NCI-H748 treated with DMSO at 0.1 percent for 48 hours (cell line): ENCODE measurements at places on chromosomes 5 and 9.

- no peak for DNase-seq
Measured at GRCh38 chr5:124878583-124879342, 132.3 kb upstream of the ZNF608 start.

DNA sequence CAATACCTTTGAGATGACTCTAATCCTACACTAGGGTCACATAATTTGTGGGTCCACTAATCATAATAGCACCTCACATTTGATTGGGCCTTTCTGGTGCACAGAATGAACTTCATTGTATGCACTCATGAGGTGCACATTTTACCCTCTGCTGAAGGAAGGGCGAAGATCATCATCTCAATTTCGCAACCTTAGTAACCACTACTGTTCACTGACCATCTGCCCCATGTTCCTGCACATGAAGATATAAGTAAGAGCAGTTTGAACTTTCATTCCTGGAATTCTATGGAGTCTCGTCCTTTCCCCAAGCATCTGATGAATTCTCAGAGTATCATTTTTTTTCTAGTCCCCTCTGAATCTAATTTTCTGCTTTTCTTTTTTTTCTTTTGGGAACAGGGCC is 21.2 kb downstream of the GAS1 start:
- no peak for DNase-seq

DNA sequence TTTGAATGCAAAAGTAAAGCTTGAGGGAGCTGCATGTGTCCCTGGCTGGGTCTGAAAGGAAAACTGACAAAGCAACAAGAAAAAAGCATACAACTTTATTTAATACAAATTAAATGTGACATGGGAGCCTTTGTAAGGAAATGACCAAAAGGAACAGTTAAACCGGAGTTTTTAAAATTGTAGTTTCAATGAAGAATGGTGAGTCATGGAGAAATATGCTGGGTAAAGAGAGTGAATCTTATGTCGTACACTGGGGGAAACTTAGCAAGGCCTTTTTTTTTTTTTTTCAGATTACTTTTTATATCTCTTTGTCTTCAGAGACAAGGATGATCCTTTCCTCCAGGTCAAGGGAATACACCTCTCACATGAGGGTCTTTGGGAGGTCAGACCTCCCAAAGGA is 50.1 kb upstream of the FBXL17 start:
- DNase-seq: no peak

DNA sequence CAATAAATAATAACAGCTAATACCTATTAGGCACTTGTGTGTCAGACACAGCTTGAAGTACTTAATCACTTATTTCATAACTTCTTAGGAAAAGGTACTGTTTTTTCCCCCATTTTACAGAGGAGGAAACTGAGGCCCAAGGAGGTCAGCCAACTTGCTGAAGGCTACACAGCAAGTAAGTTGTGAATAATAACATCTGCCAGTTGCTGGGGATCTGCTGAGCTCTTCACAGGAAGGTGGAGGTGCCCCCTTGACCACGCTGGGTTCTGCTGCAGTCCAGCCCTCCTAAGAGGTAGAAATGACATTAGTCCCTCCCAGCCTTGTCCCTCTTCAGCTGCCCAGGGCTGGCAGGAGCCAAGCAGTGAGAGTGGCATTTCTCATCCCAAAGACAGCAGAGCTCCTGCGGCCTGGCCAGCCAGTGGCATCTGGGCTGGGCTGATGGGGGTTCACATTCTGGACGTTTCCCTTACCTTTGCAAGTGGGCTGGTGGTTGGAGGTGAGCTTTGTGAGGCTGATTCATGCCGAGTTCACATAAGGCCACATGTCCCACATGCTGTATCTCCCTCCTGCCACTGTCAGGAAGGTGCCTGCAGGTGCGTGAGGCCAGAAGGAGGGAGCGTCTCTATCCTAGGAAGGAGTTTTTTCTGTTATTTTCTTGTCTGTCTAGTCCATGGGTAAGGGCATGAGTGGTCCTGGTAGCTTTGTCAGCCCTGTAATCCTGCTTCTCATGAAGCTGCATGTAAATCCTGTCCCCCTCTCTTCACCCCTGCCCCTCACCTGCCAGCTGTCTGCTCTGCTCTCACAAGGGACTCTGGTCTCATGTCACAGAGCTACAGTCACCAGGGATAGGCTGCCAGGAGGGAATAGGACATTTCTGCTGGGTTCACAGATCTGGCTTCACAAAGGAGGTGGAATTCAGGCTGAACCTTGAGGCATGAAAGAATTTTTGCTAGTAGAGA is 171.7 kb downstream of the MACROH2A1 start:
- DNase-seq: no peak

DNA sequence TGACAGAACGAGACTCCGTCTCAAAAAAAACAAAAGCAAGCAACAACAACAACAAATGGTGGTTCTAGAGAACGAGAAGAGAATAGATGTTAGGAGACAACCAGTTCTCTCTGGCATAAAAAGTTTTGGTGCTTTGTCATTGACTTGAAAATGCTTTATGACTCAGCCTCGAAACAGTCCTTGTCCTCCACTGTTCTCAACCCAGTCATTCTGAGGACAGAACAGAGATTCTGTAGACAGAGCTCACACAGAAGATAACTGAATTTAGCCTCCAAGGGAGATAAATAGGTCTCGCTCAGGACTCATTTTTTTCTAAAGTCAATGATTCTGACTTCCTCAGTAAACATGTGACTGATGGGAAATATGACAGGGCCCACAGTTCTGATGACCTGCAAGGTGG is 76.0 kb upstream of the FSTL4 start:
- DNase-seq: no peak

DNA sequence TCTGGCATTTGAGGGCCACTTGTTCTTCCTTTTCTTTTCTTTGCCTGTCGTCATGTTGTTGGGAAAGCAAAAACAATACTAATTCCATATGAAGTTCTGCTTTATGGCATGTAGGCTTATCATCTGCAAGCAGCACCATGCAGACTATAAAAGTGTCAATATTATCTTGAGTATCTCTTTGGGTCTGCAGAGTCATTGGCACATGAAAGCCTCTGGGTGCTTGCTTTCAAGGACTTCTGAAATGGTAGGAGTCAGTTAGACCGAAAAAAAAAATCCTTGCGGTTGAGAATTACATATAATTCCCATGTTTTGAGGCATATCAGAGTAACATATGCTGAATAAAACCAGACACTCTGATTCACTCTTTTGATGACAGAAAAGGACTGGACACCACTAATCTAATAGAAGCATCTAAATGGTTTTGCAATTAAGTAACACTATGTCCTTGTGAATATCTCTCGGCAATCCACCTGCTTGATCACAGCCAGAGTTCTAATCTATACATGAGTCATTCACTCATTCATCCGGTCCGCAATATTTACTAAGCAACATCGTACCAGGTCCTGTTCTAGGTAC is 44.4 kb downstream of the GNAQ start:
- DNase-seq: no peak

DNA sequence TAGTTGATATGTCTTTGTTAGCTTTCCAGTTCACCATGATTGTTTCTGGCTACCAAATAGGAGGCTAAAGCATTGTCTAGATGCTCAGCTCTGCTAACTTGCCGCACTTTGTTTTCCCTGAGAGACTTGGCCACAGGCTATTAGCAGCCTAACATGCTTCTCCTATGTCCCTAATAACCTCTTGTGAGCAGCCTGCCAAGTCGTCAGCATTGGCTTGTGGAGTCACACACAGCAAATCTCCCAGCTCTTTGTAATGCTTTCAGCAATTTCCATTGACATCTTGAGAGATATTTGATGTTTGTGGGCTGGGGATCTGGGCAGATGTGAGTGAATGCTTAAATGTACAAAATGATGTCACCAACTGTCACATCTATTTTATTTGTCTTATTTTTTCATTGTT is 346.9 kb downstream of the KDM4C start:
- DNase-seq: no peak

DNA sequence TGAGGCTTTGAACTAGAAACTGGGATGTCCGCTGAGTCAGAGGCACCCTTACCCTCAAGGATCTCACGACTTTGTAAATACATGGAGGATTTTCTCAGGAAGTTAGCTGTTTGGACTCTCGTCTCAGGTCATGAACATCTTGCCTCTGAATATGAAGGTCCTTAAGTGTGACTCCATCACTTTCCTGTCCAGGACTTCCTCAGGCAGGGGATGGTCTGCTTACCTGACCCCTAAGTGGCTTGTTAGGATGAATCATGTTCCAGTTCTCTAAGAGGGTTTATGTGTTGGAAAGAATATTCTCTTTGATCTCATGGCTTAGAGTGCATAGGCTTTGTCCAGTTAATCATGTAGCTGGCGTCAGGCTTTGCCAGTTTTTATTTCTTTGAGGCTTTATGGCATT is 511.7 kb upstream of the KLF4 start:
- no peak for DNase-seq

DNA sequence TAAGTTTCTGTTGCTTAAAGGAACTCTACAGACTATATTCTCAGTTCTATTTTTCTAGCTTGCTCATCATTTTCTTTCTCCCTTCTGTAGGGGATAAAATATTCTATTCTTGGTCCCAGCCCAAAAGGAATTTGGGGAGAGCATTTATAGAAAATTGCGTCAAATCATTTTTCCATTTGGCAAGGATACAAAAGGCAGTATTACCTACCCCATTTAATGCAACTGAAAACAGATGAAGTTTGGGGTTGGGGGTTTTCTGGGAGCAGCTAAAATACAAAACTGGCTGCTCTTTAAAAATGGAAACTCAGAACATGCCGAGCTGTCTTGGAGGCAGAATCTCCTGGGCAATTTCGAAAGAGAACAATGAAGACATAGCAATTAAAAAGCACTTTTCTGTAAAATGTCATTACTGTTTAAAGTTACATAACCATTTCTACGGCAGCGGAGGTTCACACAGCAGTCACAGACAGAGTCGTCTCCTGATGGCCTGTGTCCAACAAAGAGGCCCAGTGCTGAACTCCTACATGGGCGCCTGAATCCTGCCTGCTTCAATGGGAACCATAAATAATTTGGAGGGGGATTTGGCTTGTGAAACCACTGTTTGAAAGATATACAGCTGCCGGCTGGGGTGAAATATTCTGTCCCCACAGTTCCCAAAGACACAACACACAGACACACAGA is 152.4 kb downstream of the BRINP1 start:
- no peak for DNase-seq

- DNase-seq: no peak
Measured at GRCh38 chr5:139764886-139765408, 30.7 kb upstream of the PSD2 start.

DNA sequence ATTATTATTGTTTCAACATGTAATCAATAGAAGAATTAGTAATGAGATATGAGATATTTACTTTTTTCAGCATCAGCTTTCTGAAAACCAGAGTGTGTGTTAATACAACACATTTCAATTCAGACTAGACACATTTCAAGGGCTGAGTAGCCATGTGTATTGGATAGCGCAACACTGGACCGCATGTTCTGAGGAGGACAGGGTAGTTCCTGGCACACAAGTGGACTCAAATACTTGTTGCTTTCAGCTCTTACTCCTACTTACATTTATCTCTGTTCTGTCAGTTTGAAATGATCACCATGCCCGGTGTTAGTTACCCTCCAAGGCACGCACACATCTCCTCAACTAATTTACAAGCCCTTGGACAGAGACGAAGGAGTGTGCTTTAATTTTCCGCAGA is 126.6 kb downstream of the SLC24A2 start:
- no peak for DNase-seq

- DNase-seq: no peak
Measured at GRCh38 chr5:40277161-40277906, 402.4 kb upstream of the PTGER4 start.

GRCh38 chr9:36893184-36893583 is 140.9 kb downstream of the PAX5 start:
- DNase-seq: no peak

DNA sequence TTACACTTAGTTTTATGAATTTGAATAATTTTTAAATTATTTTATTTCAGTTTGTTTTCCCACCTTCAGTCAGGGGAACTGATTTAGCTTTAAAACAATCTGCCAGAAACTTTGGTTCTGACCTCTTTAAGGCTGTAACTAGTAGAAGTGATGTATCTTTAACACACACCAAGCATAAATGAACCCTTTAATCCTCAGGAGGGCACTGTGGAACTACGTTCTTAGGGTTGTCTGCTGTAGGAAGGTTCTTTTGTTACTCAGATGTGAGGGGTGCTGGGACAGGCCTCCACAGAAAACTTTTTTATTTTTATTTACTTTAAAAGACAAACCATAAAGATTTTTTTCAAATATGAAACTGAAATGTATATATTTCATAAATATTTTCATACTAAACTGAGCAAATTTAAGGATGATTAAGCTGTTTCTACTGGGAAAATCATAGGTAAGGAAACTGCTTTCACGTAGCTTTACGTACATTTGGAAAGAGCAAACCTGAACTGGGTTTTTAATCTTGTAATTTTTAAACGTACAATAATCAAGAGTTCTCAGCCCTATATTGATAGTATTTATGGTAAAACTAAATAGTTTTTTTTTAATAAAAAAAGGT is 5.3 kb downstream of the KLF4 start:
- DNase-seq: peak; percentile 82
